ENCODE measurements at places on chromosomes 3 and 15. TPM values are rescaled to one million over a fixed set of nuclear protein-coding genes. Genes with fewer than 3 reads are reported as not detected.

CYP1A1 gene
- total RNA-seq: 0.32 TPM

LRRC2 gene
- under 0.01 TPM for total RNA-seq

GOLGA8T gene
- total RNA-seq: 0.17 TPM

TEX55 gene
- not detected for total RNA-seq

SYNPR gene
- not detected for total RNA-seq

TMEM212 gene
- not detected for total RNA-seq

CHRM5 gene
- under 0.01 TPM for total RNA-seq

TGM4 gene
- under 0.01 TPM for total RNA-seq

ALDH1A2 gene
- total RNA-seq: 1.6 TPM

C2CD4A gene
- total RNA-seq: not detected

GABRG3 gene
- total RNA-seq: not detected

GOLGA8J gene
- 0.09 TPM for total RNA-seq

GLDN gene
- 90.2 TPM for total RNA-seq

EPB42 gene
- total RNA-seq: not detected

IL20RB gene
- 2.3 TPM for total RNA-seq

SCN11A gene
- not detected for total RNA-seq

ITGB5 gene
- total RNA-seq: 391 TPM

LSM3 gene
- 7.8 TPM for total RNA-seq

SLC6A1 gene
- total RNA-seq: not detected

SLC4A7 gene
- total RNA-seq: 256 TPM

TIGIT gene
- total RNA-seq: not detected

ZPLD1 gene
- total RNA-seq: under 0.01 TPM

C3orf85 gene
- total RNA-seq: not detected

ST3GAL6 gene
- total RNA-seq: 1.3 TPM

PDE12 gene
- 9.4 TPM for total RNA-seq

CSTA gene
- 6.6 TPM for total RNA-seq

LMAN1L gene
- not detected for total RNA-seq

TP63 gene
- total RNA-seq: 0.09 TPM

LSAMP gene
- total RNA-seq: 10.7 TPM

MYZAP gene
- 0.17 TPM for total RNA-seq

SLC35A5 gene
- 14.9 TPM for total RNA-seq

GOLGA8M gene
- total RNA-seq: 0.52 TPM

ZIC1 gene
- total RNA-seq: not detected

UNC13C gene
- not detected for total RNA-seq

KIF7 gene
- 15.1 TPM for total RNA-seq

Measured in bronchial smooth muscle cell (primary cell).